Activated CD8-positive, alpha-beta memory T cell treated with anti-CD3 and anti-CD28 coated beads, Interleukin-2, amount 10 ng/mL, durations not matched to agents 7 days and 5 days (primary cell): ENCODE measurements at places on chromosomes 4 and X. TPM values are rescaled to one million over a fixed set of nuclear protein-coding genes. Genes with fewer than 3 reads are reported as not detected.

The ZC4H2 gene
- 12.6 TPM for total RNA-seq

The CT45A2 gene
- not detected for total RNA-seq

The MOB1B gene
- total RNA-seq = 14.8 TPM

The CCNG2 gene
- total RNA-seq = 20.8 TPM

The SPANXA2 gene
- total RNA-seq = not detected

The GAGE1 gene
- total RNA-seq = not detected

The LRBA gene
- total RNA-seq = 60.2 TPM

The IL3RA gene
- total RNA-seq = 2.8 TPM

The DYNLT3 gene
- total RNA-seq = 12.6 TPM

The AGTR2 gene
- not detected for total RNA-seq

The ARHGAP24 gene
- total RNA-seq = not detected

The ZFP92 gene
- total RNA-seq = 1.7 TPM

The IL2 gene
- 1.1 TPM for total RNA-seq

The GSX2 gene
- total RNA-seq = not detected

The GIMD1 gene
- total RNA-seq = not detected

The TMSB15B gene
- 9.3 TPM for total RNA-seq

The ADGRL3 gene
- total RNA-seq = not detected

The MAGEA9B gene
- not detected for total RNA-seq

The BMX gene
- not detected for total RNA-seq

The MGAT4D gene
- not detected for total RNA-seq

The GASK1B gene
- not detected for total RNA-seq

The S100P gene
- total RNA-seq = 1.3 TPM

The POLR2B gene
- 137 TPM for total RNA-seq

The SLC38A5 gene
- 93.9 TPM for total RNA-seq

The FAM149A gene
- total RNA-seq = 1.2 TPM

The LRCH2 gene
- total RNA-seq = not detected

The OPN1LW gene
- not detected for total RNA-seq

The KLF3 gene
- 3.5 TPM for total RNA-seq

The TMEM255A gene
- total RNA-seq = not detected

The USP17L22 gene
- total RNA-seq = not detected

The XKRX gene
- total RNA-seq = 0.12 TPM

The F8A3 gene
- 10.8 TPM for total RNA-seq

The PPP4R3C gene
- not detected for total RNA-seq

The IQCM gene
- total RNA-seq = not detected

The SPANXN4 gene
- total RNA-seq = not detected

The REELD1 gene
- total RNA-seq = 0.45 TPM

The SPARCL1 gene
- total RNA-seq = not detected

The HERC3 gene
- total RNA-seq = 24.9 TPM

The CLOCK gene
- 10.0 TPM for total RNA-seq

The MTMR8 gene
- 4.6 TPM for total RNA-seq

The MAP3K15 gene
- total RNA-seq = 0.21 TPM

The CDK16 gene
- 80.6 TPM for total RNA-seq

The NAAA gene
- 40.6 TPM for total RNA-seq
